Activated CD4-positive, alpha-beta T cell treated with anti-CD3 and anti-CD28 coated beads, Interleukin-2, amount 10 ng/mL, durations not matched to agents 7 days and 5 days (primary cell): ENCODE measurements at places on chromosomes 16 and 17. TPM values are rescaled to one million over a fixed set of nuclear protein-coding genes. Genes with fewer than 3 reads are reported as not detected.

The ABCA10 gene
- total RNA-seq: 1.6 TPM

The HS3ST2 gene
- not detected for total RNA-seq

The PAFAH1B1 gene
- total RNA-seq: 165 TPM

The RIPOR1 gene
- total RNA-seq: 15.8 TPM

The CCDC92B gene
- total RNA-seq: not detected
